Stimulated activated CD8-positive, alpha-beta memory T cell treated with anti-CD3 and anti-CD28 coated beads, Interleukin-4, amount 100 ng/mL, for 48 hours (primary cell): ENCODE measurements at places on chromosomes 11 and 22.

- DNase-seq = peak; percentile 50
Measured at GRCh38 chr22:37165940-37166674, 16.4 kb upstream of the IL2RB start.

GRCh38 chr11:118448294-118448693, 12.0 kb downstream of the KMT2A start:
- no peak for DNase-seq

- DNase-seq = no peak
Measured at GRCh38 chr11:15965562-15966250, 390.6 kb downstream of the SOX6 start.

GRCh38 chr11:74905326-74905725, 43.6 kb downstream of the XRRA1 start:
- DNase-seq = no peak

DNA sequence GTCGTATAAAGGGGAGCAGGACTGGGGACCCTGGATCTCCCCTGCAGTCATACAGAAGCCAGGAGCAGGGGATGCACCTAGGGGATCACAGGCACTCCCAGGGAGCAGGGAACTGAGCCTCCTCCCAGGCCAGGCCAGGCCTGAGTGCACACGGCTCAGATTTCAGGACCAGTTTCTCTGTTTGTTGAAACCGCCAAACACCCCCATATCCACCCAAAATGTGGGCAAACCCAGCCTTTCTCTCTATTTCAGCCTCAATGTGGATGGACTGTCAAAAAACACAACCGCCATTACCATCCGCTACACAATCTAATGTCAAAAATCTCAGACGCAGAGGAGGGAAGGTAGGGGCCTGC, 17.5 kb downstream of the MN1 start:
- no peak for DNase-seq

DNA sequence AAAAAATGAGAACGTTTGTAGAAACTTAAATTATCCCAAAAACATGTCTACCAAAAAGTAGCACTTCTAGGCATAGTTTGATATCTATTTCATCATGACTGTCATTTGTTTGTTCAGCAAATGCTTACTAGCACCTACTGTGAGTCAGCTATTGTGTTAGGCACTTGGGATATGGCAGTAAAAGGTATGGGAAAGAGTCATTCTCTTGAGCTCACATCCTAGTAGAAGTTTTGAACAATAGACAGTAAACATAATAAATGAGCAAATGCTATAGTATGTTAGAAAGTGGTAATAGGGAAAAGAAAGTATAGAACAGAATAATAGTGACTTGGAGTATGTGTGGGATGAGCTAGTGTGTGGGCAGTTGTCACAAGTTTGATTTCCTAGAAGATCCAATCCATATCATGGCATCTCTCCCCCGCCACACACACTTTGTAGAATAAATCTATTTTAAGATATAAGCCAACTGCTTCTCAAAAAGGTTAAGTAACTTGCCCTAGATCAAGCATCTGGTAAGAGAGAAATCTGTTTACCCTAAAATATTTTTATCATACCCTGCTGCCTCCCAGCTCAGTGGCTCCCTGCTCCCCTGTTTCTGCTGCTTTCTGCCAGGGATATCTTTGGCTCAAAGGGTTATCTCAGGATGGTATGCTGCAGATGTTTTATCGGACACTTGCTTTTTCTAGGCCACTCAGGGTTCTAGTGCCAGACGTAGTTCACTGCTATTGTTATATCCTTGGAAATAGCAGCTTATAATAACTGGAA, 129.7 kb downstream of the NCAM1 start:
- no peak for DNase-seq
